ENCODE measurements at places on chromosomes 6 and 20.

DNA sequence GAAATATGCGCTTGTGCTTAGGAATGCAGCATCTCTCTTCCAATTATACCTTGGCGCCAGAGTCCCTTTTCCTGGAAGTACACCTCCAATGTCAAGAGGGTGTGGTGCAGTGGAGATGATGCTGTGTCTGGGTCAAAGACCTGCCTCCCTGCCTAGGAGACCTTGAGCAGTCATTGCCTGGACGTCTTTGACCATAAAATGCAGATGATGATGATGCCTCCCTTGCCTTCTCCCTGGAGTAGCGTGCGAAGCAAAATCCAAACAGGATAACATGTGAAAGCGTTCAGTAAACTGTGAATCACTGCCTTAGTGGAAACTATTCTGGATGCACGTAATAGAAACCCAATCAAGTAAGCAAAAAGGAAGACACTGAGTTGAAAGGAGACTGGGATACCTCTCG is 97.4 kb upstream of the ARMC2 start:
- no peak for DNase-seq

GRCh38 chr6:101826269-101826668 is 432.8 kb downstream of the GRIK2 start:
- DNase-seq: no peak

- no peak for DNase-seq
Observed at GRCh38 chr6:85747093-85747492, 104.4 kb upstream of the SYNCRIP start.

GRCh38 chr6:40957616-40958492 is 81.2 kb downstream of the UNC5CL start:
- peak; percentile 34 for DNase-seq

DNA sequence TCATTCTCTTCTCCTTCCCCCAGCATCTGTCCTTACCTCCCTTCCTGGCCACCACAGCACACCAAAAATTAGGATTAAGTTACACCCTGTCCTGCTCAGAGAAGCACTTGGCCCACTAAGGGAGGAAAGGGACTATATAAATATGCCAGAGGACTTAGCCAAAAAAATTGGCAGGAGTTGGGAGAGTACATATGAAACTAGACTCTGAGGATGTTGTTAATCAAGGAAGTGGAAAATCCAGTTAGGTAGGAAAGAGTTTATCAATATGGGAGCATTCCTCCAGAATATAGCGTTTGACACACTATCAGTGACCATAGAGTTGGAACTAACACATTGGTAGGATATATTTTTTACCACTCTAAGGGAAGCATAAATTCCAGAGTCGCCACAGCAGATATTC is 57.3 kb upstream of the TSHZ2 start:
- no peak for DNase-seq

- no peak for DNase-seq
Observed at GRCh38 chr6:159194421-159194820, 25.2 kb downstream of the FNDC1 start.

DNA sequence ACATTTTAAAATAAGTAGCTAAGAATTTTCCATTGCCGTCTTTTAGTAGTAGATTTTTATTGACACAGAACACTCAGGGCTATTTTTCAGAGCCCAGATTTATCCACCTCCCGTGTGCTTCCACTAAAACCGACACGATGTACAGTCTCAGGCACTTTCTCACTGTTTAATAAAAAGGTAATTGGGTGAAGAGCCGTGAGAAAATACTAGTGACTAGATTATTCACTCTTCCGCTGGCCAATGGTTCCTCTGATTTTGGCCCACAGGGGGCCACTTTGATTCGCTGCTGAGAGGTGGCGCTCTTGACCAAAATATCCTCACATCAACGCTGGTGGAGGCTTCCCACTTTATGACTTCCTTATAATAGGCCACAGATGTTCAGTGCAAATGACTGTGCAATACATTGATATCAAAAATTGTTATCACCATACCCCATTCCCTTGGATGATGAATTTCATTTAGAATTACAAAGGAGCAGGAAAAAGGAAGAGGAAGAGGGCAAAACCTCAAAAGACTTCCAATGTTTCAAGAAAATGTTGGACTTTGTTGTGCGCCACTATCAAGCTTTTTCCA is 12.3 kb upstream of the HDDC2 start:
- peak; percentile 72 for DNase-seq

DNA sequence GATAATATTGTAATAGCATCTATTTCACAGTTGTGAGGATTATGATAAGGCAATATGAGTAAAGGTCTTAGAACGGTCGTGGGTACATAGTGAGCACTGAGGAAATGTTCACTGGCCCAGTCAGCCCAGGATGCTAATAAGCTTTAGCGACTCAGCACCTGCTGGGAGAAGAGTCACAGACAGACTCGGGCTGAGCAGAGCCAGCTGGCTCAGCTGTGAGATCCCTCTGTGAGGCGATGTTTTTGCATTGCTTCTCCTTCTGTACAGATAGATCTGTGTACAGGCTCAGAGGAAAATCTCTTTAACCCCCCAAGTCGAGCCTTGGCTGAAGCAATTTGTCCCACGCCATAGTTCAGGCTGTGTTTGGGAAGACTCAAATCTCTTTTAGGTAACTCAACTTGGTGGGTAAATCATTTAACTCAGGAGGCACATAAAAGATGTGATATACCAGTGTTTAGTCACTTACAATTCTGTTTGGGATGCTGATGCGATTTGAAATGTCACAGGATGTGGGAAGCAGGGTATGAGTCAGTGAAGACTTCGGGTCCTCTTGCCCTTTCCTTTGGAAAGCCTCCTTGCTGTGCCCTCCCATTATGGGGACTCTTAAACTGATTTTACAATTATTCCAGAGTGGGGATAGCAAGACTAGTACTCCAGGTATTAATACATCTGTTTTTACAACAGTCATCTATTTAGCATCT is 53.1 kb downstream of the PHACTR1 start:
- DNase-seq: no peak

DNA sequence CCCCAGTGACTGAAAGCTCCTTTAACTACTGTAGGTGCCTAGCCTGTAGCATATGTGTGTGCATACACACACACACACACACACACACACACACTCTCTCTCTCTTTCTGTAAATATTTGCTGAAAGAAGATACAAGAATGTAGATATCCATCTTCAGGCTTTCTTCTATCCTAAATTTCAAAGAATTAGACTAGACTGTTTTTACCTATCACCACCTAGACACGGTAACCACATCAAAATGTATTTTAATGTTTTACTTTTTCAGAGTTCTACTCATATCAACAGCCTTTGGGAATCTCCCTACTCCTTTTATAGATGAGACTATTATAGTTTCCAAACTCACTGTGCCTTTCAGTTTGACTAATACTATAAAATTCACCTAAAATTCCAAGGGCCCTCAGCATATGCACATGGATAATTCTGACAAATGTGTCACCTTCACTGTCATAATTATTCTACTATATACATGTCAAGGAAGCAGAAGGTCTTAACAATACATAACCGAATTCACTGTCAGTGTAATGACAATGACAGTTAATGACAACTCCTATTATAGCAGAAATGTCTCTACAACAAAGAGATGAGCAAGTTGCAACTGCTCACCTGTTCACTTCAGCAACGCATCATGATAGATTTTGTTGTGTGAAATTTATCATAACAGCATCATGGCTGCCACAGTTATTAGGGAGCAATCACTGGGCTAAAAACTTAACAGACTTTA is 236.5 kb downstream of the GMPR start:
- DNase-seq: no peak

- DNase-seq: no peak
Observed at GRCh38 chr6:393391-394221, 2.1 kb downstream of the IRF4 start.

GRCh38 chr6:139779988-139780774 is 405.7 kb upstream of the CITED2 start:
- DNase-seq: no peak

GRCh38 chr6:134195985-134196384 is 121.9 kb downstream of the SGK1 start:
- no peak for DNase-seq

DNA sequence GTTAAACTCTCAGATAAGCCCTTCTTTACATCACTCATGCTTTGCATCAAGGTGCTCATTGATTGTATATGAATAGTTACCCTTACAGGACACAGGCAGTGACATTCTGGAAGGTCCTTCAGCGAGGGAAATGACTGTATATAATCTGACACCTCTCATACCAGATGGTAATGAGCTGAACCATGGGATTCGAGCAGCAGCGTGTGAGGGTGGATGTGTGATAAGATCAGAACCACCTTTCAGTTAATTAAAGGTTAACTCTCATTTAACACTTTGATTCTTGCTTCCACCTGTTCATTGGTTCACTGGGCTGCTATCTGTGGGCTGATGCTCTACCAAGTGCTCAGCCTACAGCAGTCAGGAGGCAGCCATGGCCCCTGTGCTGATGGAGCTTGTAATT is 24.2 kb downstream of the NEDD9 start:
- no peak for DNase-seq

- no peak for DNase-seq
Observed at GRCh38 chr20:41382791-41383305, 16.2 kb upstream of the EMILIN3 start.

DNA sequence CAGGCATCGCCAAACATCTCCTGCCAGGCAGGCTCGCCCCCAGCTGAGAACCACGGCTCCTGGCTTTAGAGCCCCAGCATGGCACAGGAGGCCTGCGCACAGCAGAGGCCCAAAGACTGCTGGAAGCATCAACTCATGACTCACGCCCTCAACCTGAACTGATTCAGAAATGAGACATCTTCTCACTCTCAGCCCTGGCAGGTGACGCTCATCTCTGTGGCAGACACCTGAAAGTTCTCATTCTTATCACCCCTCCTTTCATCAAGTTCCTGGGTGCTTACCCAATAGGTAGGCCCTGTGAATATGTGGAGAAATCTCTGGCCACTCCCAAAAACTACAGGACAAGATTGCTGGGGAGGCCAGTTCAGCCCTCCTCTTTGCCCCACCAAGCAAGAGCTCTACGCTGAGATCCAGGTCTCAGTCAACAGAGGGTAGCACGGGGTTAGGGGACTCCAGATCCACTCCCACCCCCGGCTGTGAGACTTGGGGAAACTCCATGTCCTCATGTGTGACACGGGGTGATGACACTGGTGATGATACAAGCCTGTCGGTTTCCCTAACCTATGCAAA is 11.3 kb downstream of the NFATC2 start:
- no peak for DNase-seq

DNA sequence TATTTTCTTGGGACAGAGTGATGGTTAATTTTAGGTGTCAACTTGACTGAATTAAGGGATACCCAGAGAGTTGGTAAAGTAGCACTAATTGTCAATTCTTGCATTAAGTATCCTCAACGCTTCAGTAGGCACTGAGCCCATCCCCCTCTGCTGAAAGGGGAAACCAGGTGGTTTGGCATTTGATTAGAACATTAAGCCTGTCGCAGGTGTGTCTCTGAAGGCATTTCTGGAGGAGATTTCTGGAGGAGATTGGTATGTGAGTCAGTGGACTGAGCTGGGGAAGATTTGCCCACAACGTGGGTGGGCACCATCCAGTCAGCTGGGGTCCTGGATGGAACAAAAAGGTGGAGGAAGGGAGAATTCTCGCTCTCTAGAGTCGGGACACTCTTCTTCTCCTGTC is 119.8 kb downstream of the RFX6 start:
- DNase-seq: no peak

GRCh38 chr6:159035891-159036290 is 8.9 kb downstream of the TAGAP start:
- no peak for DNase-seq

- no peak for DNase-seq
Observed at GRCh38 chr6:141634269-141634668, 498.5 kb upstream of the GJE1 start.

- DNase-seq: no peak
Observed at GRCh38 chr6:170106906-170107525, 183.9 kb downstream of the DLL1 start.

GRCh38 chr6:119125576-119125975 is 47.1 kb upstream of the FAM184A start:
- no peak for DNase-seq

DNA sequence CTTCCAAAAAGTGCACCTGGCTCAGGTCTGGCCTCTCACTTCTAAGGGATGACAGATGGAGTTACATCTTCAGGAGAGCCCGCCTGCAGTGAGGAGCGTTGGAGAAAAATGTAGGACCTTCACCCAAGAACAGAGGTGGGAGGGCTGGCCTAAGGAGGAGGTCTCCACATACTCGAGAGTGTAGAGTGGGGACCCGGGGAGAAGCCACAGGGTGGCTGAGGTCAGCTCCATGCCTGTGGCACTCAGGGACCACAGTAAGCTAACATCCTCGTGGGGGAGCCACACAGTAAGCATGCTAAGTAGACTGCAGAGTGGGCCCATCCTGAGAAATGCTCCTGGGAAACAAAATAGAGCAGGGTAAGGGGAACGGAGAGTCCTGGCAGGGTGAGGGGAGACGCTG is 24.0 kb downstream of the AAR2 start:
- DNase-seq: no peak

- no peak for DNase-seq
Observed at GRCh38 chr6:2086326-2086965, 159.0 kb downstream of the GMDS start.

GRCh38 chr6:21831521-21832291 is 238.2 kb downstream of the SOX4 start:
- DNase-seq: no peak

DNA sequence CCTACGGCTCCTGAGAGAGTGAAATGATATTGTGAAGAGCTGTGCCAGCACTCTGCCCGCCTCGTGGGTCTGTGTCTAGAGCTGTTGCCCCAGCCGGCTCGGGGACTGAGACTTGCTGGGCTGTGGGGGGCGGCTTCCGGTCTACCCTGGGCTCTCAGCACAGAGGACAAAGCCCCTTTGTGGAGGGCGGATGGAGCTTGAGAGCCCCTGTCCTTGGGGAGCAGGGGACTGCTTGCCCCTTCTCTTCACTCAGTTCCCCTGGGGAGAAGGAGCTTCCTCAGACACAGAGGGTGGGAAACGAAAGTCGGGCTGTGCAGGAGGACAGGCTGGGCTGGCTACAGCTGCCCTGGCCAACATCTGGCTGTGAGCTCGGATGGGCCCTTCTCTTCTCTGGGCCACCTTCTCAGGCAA is 11.0 kb downstream of the SRC start:
- DNase-seq: no peak

GRCh38 chr20:20480689-20481088 is 112.8 kb downstream of the INSM1 start:
- DNase-seq: peak; percentile 75

DNA sequence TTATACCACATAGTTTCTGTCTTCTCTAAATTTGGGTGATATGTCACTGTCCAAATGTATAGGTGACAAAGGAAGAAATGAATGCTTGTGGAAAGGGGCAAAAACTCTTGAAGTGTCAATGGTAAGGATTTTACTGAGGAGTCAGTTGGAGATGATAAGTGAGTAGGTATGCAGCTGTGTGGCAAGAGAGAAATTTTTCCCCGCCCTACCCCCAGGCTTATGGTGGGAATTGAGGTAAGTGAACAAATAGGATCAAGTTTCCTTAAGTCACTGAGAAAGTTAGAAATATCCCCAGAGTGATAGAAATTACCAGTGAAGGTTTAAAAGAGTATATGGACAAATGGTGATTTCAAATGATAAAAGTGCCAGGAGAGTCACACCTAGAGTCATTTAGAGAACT is 11.8 kb downstream of the DSE start:
- DNase-seq: no peak

Data from RKO (cell line).